ENCODE measurements at places on chromosomes 6 and 20. TPM values are rescaled to one million over a fixed set of nuclear protein-coding genes. Genes with fewer than 3 reads are reported as not detected.

The PCK1 gene
- 0.03 TPM for total RNA-seq

The PTCRA gene
- not detected for total RNA-seq

The OVOL2 gene
- 0.20 TPM for total RNA-seq

The XKR7 gene
- 0.02 TPM for total RNA-seq

The LTV1 gene
- total RNA-seq, result 37.8 TPM

The PLG gene
- not detected for total RNA-seq

The TFAP2C gene
- total RNA-seq, result 13.6 TPM

The EPHA7 gene
- total RNA-seq, result 0.04 TPM

The GABRR2 gene
- total RNA-seq, result 0.09 TPM

The C20orf144 gene
- 0.10 TPM for total RNA-seq

The PTCHD4 gene
- total RNA-seq, result 0.07 TPM

The CAP2 gene
- 13.1 TPM for total RNA-seq

The CST4 gene
- total RNA-seq, result not detected

The ZSCAN16 gene
- 4.0 TPM for total RNA-seq

The PSORS1C2 gene
- total RNA-seq, result not detected

The CD24 gene
- total RNA-seq, result 267 TPM

The IDH3B gene
- 136 TPM for total RNA-seq

The MUCL3 gene
- total RNA-seq, result not detected

The WFDC10B gene
- not detected for total RNA-seq

The PRR18 gene
- 0.07 TPM for total RNA-seq

The MYH7B gene
- total RNA-seq, result not detected

The SRMS gene
- not detected for total RNA-seq

The SRSF12 gene
- total RNA-seq, result 0.84 TPM

The CLVS2 gene
- 0.07 TPM for total RNA-seq

The TMEM151B gene
- total RNA-seq, result not detected

The SLC22A3 gene
- total RNA-seq, result 46.7 TPM

The PDYN gene
- not detected for total RNA-seq

The KHDC1L gene
- total RNA-seq, result 0.20 TPM

The MTO1 gene
- 12.9 TPM for total RNA-seq

The SYCP2 gene
- 0.81 TPM for total RNA-seq

The SLC29A1 gene
- total RNA-seq, result 50.8 TPM

The MAS1L gene
- total RNA-seq, result not detected

The CST5 gene
- total RNA-seq, result not detected

The NKX2-2 gene
- total RNA-seq, result not detected

The OOEP gene
- not detected for total RNA-seq

The PI16 gene
- not detected for total RNA-seq

The SCUBE3 gene
- total RNA-seq, result 0.05 TPM

The TFB1M gene
- 8.0 TPM for total RNA-seq

The BANF2 gene
- not detected for total RNA-seq

The PM20D2 gene
- 14.8 TPM for total RNA-seq

The HCRTR2 gene
- total RNA-seq, result not detected

The LPA gene
- 0.02 TPM for total RNA-seq

The SOX18 gene
- total RNA-seq, result 1.1 TPM

The SLC25A27 gene
- total RNA-seq, result 1.0 TPM

Measured in A549 treated with DMSO at 1 μM for 4 hours (cell line).